ENCODE measurements at places on chromosomes 2 and 18.
A peak's percentile ranks its signal among the peaks of the same experiment; 100 is the strongest.

- no peak for DNase-seq
These were observed 47.8 kb downstream of the FARSB start for GRCh38 chr2:222608081-222608480.

DNA sequence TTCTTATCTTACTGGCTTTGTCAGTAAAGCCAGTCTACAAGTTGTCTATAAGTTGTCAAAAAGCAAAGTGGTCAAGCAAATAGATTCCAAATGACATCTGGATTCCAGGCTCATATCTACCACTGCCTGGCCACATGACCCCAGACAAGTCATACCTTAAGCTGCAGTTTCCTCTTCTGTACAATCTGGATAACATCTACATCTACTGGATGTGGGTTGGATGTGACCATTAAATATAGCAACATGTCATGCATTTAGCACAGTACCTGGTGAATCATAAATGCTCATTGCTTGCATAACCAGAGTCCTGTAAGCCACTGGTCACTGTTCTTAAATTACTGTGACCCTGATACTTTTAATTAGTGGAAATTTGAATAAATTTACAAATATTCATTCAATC lies 16.8 kb downstream of the COBLL1 start:
- DNase-seq = no peak

DNA sequence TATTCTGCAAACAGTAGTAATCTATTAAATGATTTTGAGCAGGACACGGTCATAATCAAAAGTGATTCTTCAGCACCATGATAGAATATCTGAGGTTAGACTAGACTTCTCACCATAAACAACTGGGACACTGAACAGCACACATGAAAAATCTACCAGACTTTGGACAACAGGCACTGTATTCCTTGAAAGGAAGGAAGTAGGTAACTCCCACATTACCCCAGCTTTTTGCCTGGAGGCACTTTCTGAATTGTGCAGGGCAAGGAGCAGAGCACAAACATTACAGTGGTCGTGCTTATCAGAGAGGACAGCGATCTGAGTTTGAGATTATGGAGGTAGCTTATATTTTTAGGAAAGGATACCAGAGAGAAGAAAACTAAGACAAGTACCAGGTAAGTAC lies 25.3 kb upstream of the IL1RL1 start:
- no peak for DNase-seq

DNA sequence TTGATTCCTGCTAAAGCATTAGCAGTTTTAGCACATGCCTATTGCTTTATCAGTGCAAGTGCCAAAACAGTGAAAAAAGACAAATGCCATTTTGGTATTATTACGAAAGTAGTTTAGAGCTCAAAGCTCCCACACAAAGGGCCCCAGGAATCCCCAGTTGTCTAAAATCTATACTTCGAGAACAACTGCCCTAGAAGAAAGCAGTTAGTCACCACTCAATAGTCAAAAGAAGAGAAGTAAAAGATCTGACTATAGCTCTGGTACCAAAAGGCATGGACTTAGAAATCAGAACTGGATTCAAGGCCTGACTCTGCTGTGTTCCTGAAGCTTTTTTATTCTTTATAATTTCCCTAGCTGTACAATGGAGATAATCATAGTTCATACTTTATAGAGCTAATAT lies 21.8 kb downstream of the SCN3A start:
- DNase-seq = no peak

GRCh38 chr2:168603439-168603961 lies 147.4 kb downstream of the CERS6 start:
- DNase-seq = no peak

GRCh38 chr2:176553685-176554100 lies 284.5 kb downstream of the MTX2 start:
- no peak for DNase-seq

GRCh38 chr18:38611036-38611964 lies 1045.7 kb upstream of the CELF4 start:
- DNase-seq = peak; percentile 12

DNA sequence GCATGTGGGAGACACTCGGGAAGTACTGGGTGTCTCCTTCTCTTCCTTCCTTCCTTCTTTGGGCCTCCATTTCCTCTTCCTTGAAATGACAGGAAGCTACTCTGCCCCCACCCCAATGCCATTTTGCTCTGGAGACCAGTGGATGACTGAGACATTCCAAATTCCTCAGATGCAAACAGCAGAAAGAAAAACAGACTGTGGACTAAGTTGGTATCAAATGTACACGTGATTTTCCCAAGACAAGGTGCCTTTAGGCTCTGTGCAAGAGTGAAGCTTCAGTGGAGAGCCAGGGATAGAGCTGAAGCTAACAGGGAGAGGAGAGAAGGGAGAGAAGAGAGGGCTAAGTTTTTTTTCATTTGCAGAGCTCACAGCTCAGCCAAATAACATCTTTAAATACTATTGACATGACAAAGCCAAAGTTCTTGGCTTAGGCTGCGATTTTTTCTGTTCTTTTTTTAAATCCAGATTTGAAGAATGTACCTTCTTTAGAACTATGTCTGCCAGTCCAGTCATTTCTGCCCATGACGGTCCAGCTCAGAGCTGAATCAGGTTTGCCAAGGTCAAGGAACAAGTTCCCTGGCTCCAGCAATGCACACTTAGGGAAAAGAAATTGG lies 84.5 kb upstream of the LCLAT1 start:
- no peak for DNase-seq

- DNase-seq = no peak
These were observed 259.4 kb downstream of the ANAPC1 start for GRCh38 chr2:111624411-111625156.

DNA sequence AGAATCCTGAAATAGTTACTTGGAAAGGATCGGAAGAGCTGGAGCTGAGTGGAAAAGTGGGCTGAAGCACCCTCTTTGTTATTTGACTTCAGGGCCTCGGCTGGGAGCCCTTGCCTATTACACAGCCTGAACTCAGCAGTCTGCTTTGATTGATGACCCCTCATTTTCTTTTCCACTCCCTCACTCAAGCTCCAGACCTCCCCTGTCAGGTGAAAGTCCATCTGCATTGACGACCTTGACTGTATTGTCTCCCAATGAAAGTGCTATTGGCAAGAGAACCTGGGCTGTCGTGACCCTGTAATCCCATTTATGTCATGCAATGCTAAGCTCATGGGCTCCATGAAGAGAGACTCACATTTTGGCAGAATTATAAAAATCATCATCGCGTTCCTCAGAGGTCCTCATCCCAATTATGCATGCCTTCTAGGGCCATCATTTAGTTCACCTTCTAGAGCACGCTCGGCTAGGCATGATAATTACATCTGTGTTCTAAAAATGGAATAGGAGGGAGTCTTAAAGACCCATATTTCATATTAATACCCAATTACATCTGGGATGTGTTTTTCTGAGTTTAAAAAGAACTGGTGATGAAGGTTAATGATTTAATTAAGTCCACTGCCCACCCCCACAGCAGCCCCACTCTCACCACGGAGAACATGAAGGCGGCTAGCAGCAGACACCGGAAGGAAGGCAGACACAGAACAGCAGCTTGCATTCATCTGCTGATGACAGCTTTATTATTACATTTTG lies 472.5 kb downstream of the PID1 start:
- DNase-seq = no peak

GRCh38 chr2:211014376-211014775 lies 458.0 kb downstream of the CPS1 start:
- no peak for DNase-seq

DNA sequence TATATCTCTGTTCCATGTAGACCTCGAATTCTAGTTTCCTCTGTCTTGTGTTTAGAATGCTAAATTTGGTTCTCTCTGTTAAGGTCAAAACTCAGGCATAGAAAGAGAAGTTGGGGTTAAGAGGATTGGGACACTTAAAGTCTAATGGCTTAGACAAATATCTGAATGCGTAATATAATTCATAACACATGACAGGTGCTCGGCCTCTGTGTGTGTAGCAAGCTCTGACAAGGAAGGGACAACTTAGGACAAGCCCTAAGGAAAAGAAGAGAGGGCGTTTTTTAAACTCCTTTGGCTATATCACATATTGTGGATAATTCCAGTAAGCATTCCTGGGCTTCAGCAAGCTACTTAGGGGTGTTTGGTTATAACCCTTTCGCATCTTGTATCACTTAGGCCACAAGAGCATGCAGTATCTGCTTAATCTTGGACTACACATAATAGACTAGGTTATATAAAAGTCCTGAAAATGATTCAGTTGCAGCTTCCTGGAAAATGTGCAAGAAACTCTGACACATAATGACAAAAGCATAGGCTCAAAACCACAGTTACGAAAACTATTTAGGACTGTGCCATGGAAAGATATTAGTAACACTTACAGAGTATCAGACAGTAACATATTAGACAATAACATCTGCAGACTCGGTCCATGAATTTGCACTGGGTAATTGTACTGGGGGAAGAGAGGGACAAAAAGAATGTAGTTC lies 16.1 kb upstream of the CREB1 start:
- DNase-seq = no peak

DNA sequence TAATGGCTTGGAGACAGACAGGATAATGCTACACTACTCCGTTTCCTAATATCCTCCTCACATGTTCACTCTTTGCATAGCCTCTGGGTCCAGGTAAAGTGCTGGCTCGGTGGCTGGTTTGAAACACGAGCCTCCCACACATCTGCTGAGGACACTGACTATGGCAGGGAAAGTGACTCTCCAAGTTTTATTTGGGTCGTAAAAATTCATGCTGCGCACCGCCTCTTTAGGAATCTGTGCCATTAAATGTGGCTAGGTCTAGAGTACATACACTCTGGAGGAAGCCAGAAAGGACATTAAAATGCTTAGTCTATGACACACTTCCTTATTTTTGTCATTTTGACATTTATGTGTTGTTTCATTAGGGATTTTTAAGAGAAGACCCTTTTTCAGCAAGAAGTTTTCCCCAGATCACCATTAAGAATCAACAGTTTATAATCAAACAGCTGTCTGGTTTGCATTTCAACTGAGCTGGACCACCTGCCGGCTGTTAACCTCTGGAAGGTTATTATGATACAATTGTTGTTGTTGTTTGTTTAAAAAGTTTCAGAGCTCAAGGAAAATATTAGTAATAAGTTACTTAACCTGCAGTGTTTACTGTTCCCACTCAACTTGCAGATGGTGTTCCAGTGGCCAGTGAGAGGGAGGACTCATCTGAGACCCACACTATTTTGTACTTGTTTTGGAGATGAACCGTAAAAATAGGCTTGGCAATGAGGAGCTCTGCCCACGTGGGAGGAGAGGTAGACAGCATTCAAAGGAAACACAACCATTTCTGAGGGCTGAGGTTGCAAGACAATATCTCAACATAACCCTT lies 443.3 kb upstream of the MEIS1 start:
- DNase-seq = no peak

DNA sequence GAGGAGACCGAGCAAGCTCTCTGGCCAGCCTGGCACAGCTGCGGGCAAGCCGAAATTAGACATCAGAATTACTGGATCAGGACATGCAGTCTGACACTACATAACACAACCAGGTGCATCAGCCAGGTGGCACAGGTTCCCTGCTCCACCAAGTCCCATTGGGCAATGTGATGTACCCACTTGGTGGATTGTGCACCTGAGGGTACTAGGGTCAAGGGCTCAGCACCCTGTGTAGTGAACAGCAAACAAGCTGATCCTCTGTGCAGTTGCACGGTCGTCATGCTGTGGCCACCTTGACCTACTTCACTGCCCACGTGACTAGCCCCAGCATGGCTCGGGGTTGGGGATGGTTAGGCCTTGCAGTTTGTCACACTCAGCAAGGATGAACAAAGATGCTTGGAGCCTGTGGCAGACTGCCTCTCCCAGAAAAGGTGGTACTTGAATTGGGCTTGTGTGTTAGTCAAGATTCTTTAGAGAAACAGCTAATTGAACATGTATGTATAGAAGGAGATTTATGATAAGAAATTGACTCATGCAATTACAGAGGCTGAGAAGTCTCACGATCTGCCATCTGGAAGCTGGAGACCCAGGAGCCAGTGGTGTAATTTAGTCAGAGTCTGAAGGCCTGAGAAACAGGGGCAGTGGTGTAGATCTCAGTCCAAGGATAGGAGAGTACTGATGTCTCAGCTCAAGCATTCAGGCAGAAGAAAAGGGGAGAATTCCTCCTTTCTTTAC lies 71.4 kb upstream of the TMEM87B start:
- DNase-seq = no peak

- DNase-seq = peak; percentile 31
These were observed 53.7 kb upstream of the ARL4C start for GRCh38 chr2:234550511-234551107.

GRCh38 chr2:197707316-197708213 lies 2.4 kb downstream of the MARS2 start:
- DNase-seq = no peak

- no peak for DNase-seq
These were observed 56.5 kb downstream of the CCDC195 start for GRCh38 chr2:224659714-224660113.
